Naive thymus-derived CD4-positive, alpha-beta T cell (primary cell): ENCODE measurements at places on chromosomes 11 and 22. TPM values are rescaled to one million over a fixed set of nuclear protein-coding genes. Genes with fewer than 3 reads are reported as not detected.

Gene PDXP
- 7.9 TPM for total RNA-seq

Gene TIMP3
- 0.32 TPM for total RNA-seq

Gene MAJIN
- total RNA-seq, result not detected in 2 replicates

- DNase-seq, result no peak
These were observed 15.8 kb downstream of the CYB5R2 start for GRCh38 chr11:7657306-7658025.

DNA sequence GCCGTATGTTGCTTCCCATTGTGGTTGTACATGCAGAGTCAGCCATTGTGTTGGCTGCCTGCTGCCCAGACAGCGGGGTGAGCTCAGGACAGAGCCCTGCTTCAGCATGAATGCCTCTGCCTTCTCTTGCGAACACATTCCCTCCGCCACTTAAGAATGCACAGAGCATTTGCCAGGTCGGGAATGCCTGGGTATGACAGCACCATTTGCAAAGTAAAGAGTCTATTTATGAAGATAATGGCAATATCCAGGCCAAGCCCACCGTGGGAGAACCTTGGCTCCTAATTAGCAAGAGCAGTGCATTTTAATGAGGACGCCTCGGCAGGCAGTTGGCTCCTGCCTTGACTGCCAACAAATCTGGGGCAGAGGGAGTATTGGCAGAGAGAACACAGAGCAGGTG is 62.5 kb upstream of the SORL1 start:
- DNase-seq, result no peak

Gene C22orf31
- not detected for total RNA-seq

GRCh38 chr11:88579466-88579865 is 241.9 kb upstream of the CTSC start:
- DNase-seq, result no peak

DNA sequence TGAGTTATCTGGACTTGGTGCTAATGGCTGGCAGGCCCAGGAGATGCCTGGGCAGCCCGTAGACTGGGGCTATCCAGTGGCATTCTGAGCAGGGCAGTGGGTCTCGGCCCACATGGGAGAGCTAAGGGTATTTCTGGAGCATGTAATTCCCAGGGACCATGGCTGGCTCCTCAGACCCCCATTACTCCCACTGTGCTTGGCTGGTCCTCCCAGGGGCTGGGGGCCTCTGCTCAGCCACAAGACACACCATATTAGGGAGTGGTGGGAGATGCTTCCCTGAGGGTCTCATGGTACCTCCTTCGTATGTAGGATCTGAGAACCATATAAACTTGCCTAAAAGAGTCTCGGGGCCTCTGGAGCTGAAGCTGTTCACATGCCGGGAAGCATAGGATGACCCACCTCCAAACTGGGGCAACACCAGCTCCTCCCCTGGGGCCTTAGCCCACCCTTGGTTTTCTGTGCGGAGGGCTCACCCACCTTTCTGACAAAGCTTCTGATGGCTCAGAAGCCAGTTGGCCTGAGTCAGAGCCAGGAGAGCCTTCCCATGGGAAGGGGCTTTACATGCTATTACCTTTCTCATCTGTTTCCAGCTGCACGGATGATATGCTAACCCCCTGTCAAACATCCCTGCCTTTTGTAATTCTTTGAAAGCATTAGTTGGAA is 9.5 kb upstream of the FTH1 start:
- no peak for DNase-seq

DNA sequence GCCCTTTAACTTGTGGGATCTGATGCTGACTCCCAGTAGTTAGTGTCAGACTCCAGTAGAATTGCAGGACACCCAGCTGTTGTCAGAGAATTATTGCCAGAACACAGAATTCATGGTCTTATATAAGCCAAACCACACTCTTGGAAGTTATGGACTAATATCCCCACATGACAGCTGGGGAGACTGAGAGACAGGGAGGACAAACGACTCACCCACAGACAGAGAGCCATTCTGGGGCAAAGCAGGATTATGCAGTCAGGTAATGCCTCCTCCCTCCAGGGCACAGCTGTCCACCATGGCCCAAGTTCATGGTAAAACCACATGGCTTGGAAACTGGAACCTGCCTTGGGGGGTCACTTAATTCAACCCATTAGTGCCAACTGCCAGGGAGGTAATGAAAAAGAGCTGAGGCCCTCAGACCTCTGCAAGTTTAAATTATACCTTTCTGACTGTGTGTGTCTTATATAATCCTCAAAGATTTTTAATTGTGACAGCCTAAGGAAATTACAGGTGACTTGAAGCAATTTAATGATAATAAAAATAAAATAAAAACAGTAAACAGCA is 299.5 kb downstream of the BUD13 start:
- no peak for DNase-seq

- no peak for DNase-seq
These were observed 20.6 kb upstream of the YWHAH start for GRCh38 chr22:31923747-31924146.

DNA sequence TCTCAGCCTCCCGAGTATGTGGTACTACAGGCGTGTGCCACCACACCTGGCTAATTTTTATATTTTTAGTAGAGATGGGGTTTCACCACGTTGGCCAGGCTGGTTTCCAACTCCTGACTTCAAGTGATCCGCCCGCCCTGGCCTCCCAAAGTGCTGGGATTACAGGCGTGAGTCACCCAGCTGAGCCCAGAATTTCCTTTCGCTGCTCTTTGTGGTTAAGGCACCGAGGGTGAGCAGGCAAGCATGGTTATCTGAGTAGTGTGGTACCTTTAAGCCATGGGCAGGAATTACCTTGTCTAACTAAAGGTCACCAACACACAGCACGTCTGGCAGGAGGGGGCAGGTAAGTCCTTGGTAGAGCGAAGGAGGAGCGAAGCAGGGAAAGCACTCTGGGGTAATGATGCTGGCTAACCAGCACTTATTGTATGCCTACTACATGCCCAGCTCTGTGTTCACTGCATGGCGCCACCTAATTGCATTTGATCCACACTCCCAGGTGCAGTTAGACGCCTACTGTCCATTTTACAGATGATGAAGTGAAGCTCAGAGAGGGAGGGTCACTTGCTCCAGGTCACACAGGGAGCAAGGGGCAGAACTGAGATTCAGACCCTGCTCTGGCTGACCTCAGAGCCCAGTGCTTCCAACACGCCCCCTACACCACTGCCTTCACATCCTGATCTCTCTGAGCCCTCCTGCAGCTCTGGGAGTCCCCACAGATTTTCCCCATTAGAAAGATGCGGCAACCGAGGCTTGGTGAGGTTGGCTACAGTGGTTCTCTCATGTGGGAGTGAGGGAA is 45.7 kb downstream of the TRIOBP start:
- no peak for DNase-seq

Gene HTR3B
- total RNA-seq, result not detected

GRCh38 chr11:117604336-117604995 is 192.6 kb downstream of the DSCAML1 start:
- DNase-seq, result no peak

- DNase-seq, result no peak
These were observed 9.6 kb upstream of the EED start for GRCh38 chr11:86234831-86235461.

DNA sequence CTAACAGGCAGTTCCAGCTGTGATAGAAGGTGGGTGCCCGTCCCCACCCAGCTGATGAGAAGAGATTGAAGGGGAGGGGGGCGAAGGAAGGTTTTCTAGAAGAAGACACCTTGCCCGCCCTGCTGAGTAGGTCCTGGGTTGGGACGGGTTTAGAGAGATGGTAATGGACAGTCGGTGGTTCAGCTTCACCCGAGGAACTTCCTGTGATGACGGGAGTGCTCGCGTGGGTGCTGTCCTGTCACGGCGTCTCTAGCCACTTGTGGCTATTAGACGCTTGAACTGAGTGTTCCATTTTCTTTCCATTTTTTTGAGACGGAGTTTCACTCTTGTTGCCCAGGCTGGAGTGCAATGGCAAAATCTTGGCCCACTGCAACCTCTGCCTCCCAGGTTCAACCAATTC is 27.6 kb upstream of the MGAT3 start:
- DNase-seq, result no peak

DNA sequence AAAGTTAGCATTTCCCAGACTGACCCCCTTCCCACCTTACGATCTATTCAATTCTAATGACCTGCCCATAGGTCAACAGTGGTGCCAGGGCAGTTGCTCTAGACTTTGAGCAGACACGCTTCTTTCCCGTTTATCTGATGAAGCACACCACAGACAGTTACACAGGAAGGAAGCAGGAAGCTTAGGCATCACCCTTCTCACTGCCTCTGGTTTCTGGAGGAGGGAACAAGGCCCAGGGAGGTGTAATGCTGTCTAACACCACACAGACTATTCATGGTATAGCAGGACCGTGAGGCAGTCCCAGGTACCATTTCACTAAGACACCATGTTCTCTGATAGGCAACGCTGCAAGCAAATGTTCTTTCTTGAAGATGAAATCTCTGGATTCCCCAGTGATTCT is 279.4 kb downstream of the NTM start:
- no peak for DNase-seq

DNA sequence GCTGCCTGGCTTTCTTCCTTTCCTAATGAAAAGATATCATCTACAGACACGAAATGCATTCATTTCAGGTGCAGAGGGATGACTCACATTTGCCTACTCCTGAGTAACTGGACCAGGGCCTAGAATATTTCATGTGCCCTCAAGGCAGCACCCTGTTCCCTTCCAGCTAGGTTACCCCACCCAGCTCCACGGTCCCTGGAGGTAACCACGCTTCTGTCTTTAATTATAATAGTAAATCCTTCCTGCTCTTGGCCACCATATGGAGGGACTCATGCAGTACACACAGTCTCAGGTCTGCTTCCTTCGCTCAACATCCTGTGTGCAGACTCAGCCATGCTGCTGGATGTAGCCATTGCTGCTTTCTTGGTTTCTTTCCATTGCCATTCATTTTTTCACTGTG is 22.3 kb downstream of the DHCR7 start:
- DNase-seq, result no peak

DNA sequence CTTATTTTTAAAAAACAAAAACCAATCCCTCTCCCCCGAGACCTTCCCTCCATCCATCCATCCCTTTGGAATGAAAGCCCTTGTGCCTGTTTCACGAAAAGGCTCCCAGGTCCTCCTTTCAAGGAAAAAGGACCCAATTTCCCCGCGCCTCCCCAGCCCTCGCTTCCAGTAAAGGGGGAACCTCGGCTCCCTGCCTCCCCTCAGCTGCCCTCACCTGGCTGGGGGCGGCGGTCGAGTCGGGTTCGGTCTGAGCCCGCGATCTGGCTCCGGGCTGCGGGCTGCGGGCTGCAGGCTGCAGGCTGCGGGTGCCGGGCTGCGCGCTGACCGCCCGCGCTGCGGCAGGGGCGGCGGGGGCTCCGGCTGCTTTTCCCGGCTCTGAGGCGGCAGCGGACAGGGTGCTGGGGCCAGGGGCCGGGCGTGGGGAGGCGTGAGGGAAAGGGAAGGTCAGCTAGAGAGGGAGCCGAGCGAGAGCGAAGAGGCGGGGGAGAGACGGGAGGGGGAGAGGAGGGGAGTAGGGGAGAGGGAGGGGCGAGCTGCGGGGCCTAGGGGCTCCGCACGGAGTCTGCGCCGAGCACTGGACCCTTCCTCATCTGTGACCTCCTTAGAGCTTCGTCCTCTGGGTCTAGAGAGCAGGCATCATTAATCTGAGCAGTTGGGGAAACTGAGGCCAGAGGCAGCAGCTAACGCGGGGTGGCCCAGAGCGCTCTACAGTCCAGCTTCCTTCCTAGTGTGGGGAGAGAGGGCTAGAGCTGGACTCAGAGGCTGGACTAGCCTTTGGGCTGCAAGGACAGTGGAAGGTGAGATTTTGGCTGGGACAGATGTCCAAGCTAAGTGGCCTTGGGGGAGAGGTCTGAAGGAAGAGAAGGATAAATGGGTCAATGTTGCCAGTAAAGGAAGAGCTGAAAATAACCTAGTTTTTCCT is at the start of gene C1QTNF4:
C1QTNF4 (minus strand) TSS at position 478 of the 922 bp plus-strand sequence. CDS start 3,601 bp downstream, outside the sequence.
- DNase-seq, result no peak

- DNase-seq, result no peak
These were observed 32.9 kb downstream of the CABIN1 start for GRCh38 chr22:24043958-24044357.

GRCh38 chr11:96647621-96648020 is 257.8 kb downstream of the JRKL start:
- no peak for DNase-seq

Gene CLMP
- 0.53 and 0.60 TPM in 2 replicates for total RNA-seq

Gene PLA2G3
- total RNA-seq, result not detected

DNA sequence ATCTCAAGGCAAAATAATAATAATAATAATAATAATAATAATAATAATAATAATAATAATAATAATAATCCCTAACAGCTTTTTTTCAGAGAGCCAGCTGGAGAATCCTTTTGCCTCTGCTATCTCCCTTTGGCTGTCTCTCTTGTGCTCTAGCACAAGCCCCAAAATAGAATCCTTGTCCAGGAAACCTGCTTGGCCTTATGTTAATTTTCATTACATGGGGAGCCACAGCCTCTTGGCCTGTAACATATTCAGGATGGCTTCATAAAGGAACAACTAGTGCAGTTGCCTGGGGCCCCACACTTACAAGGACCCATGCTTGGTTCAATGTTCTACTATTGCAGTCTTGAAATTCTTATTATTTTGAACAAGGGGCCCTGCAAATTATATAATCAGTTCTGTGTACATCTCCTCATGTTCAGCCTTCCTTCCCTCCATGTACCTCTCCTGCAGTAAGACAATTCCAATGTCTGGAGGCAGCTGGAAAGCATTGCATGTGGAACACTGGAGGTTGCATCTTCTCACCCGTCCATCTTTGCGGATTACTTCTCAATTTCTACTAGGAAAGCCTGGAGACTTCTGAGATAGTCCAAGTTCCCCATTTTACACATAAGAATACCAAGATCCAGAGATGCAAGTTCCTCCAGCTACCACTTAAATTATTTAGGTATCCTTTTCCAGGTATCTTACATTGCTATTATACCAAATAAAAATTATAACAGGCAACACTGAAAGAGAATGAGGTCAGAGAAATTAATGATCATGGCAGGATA is 37.8 kb upstream of the SORL1 start:
- DNase-seq, result no peak

Gene MS4A3
- not detected in 2 replicates for total RNA-seq

- no peak for DNase-seq
These were observed 395.7 kb downstream of the MN1 start for GRCh38 chr22:27405672-27406388.

GRCh38 chr11:123939317-123939716 is at the start of gene OR4D5:
Gene OR4D5, plus strand, starts transcription at chr11:123939617. Its CDS starts 0 bp downstream, at chr11:123939617.
- DNase-seq, result no peak

Gene MPZL3
- 17.4 TPM in 2 replicates for total RNA-seq

DNA sequence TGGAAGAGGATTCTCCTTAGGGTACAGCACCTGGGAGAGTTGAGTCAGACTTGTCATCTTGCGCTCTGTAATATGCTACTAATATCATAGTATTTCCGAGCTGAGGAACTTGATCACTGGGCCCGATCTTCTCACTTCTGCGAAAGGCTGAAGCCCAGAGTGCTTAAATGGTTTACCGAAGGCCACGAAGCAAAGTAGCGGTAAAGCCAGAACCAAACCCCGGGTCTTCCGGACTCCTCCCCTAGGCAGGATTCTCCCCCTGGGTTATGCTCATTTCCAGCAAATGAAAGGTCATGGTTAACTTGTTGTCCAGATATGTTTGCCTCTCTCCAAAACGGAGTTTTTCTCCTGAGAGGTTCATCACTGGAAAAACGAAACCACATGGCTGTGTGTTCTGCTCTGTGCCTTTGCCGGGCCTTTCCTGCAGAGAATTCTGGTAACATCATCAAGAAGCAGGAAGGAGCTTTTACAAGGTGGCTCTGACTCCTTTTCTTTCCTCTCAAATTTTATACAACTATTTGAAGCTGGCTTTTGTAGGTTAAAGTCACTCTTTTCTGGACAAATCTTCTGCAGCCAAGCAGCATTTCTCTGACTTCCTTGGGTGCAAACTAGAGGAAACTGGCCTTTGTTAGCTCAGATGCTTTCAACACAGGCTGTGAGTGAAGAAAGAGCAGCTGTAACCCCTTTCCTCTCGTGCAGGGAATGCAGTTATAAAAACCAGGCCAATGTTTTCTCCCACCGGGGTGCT is 35.5 kb downstream of the UBASH3B start:
- DNase-seq, result peak; percentile 45

Gene OR5A1
- total RNA-seq, result not detected

Gene UPK3A
- total RNA-seq, result 0.61 TPM

Gene APOL5
- not detected in 2 replicates for total RNA-seq
